ENCODE measurements at places on chromosomes 5 and 9. TPM values are rescaled to one million over a fixed set of nuclear protein-coding genes. Genes with fewer than 3 reads are reported as not detected.

The FAM221B gene
- not detected for total RNA-seq

The SIT1 gene
- 25.4 TPM for total RNA-seq

The SRA1 gene
- 27.8 TPM for total RNA-seq

The ZNG1F gene
- total RNA-seq, result 18.6 TPM

The BTNL3 gene
- not detected for total RNA-seq

The CARD6 gene
- total RNA-seq, result 1.7 TPM

The FOXI1 gene
- not detected for total RNA-seq

The ASPN gene
- not detected for total RNA-seq

The TERT gene
- 0.14 TPM for total RNA-seq

The UGT3A1 gene
- total RNA-seq, result not detected

The SVEP1 gene
- not detected for total RNA-seq

The C9orf43 gene
- total RNA-seq, result 1.1 TPM

Measured in naive thymus-derived CD8-positive, alpha-beta T cell (primary cell).